ENCODE measurements at places on chromosomes 5 and 9. TPM values are rescaled to one million over a fixed set of nuclear protein-coding genes. Genes with fewer than 3 reads are reported as not detected.
A peak's percentile ranks its signal among the peaks of the same experiment; 100 is the strongest.

DNA sequence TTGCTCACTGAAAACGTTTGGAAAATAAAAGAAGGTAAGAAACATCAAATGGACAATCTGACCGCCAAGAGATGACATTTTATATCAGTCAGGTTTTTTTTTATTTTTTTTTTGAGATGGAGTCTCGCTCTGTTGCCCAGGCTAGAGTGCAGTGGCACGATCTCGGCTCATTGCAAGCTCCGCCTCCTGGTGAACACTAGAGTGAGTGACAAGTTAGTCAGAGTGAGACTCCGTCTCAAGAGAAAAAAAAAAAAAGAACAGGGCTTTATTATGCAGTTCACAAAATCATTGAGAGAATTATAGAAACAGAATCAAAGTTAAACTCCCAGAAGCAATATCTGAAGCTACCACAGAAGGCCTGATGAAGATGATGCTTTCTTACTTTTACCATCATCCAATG, 70.1 kb downstream of the DTWD2 start:
- DNase-seq: no peak

DNA sequence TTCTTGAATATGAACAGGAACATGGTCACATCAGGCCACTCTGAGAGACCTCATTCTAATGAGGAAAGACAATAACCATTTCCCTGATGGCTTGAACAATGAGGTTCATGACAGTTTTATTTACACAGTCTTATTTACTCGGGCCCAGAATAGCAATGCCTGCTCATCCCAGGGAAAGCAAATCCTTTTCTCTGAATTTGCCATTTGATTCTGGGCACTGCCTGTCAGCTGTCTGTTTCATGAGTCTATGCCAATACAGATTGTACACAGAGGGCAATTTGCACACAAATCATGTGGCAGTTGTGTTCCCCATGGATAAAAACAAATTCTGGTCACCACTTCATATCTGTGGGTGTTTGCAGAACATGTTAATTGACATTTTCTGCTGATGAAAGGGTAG, 492.5 kb downstream of the ACTL7B start:
- DNase-seq: no peak

GRCh38 chr5:32589942-32590869, 4.8 kb downstream of the SUB1 start:
- peak; percentile 68 for DNase-seq

Gene IFNA21
- total RNA-seq: not detected

- no peak for DNase-seq
These were observed 32.1 kb upstream of the FCN1 start for GRCh38 chr9:134949681-134950385.

DNA sequence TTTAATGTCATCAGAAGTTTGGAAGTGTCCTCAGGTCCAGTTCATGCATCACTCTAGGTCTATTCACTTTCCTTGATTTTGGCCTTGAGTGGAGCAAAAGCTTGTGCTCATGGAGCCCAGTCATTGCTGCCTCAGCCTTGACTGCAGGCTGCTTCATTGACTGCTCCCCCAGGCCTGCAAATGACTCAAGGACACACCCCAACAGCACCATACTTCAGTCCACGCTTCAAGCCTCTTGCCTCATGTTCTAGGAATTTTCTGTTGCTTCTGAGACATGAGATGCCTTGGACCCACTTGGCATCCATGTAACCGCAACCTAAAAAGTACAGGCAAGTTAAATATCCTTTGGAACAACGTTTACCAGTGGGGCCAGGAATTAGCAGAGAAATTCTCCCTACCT, 193.7 kb downstream of the PIK3R1 start:
- DNase-seq: peak; percentile 49

GRCh38 chr9:16245756-16246440, 624.6 kb downstream of the BNC2 start:
- peak; percentile 43 for DNase-seq

DNA sequence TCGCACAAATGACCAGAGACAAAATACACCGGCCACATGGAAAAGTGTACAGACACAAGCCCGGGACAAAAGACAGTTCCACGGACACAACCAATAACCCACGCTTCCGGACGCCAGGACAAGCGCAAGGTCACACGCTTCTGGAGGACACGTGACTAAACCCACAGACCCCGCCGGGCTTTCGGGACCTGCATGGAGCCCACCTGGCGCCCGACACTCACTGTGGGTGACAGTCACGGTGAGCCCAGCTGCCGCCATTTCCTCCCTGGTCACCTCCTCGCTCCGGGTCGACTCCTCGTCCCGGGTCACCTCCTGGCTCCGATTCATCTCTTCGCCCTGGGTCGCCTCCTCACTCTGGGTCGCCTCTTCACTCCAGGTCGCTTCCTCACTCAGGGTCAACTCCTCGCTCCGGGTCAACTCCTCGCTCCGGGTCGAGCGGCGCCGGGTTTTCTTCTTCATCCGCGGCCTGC, 470 bp downstream of the BAG1 start:
- peak; percentile 24 for DNase-seq

GRCh38 chr5:180154821-180155364, 54.1 kb downstream of the RASGEF1C start:
- no peak for DNase-seq

DNA sequence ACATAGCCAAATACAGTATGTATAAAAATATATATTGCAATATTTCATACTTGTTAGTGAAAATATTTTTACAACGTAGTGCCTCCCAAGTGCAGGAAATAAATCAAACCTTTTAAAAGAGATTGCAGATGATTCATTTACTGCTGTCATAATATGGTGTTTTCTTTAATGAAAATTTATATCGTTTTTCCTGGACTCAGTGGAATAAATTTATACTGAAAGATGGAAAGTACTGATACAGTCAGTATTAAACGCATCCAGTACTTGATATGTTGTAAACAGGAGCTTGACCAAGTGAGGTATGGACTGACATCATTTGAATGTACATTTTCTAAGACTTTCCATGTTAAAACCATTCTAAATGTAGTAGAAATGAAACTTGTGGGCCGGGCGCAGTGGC, 143.4 kb upstream of the ZNF608 start:
- DNase-seq: no peak

- DNase-seq: peak; percentile 95
These were observed 101.7 kb downstream of the UBAP2 start for GRCh38 chr9:33946779-33947535.

Gene RGS7BP
- total RNA-seq: not detected

Gene TAS2R1
- not detected for total RNA-seq

Gene CDKN2B-AS1
- total RNA-seq: 6.2 TPM

Gene PTBP3
- total RNA-seq: 31.7 TPM

GRCh38 chr5:13944560-13945199, at the start of gene DNAH5:
TSS of gene DNAH5 (minus strand) at chr5:13944688. CDS start at chr5:13944438, 250 bp downstream.
- peak; percentile 41 for DNase-seq

- peak; percentile 52 for DNase-seq
These were observed 38.4 kb upstream of the SMIM15 start for GRCh38 chr5:61200582-61201155.

Measured in LHCN-M2 (cell line).